NCI-H1930 (cell line): ENCODE measurements at places on chromosomes 2 and 18.

- no peak for DNase-seq
These were observed 899 bp upstream of the GFPT1 start for GRCh38 chr2:69387770-69388481.

DNA sequence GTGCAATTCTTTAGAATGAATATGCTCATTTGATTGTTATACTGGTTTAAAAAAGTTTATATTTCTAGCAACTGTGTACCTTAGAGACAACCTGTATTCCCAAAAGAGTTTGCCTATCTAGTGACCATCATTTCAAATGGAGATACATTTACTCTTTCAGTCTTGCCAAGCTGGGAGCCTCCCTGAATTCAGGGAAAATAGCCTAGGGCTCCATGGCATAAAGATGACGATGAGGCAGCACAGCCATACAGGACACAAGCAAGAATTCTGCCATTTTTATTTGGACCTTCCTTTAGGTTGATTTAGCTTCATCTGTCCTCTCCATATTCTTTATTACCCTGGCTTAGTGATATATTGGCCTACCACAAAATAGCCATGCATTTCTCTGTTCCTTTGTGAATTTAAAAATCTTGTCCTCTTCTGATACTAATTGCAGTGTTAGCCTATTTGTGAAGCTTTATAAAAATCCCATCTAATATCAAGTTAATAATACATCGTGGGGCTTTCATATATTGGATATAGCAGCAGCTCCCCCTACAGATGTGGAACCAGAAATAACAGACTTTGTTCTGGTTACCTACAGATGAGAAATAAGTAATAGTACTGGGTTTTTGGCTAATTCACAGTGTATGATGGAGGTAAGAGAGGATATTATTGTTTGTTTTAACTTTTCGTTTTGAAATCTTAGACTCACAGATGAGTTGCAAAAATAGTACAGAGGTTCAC lies 1661.9 kb upstream of the PIK3C3 start:
- DNase-seq: no peak

- DNase-seq: no peak
These were observed 41.9 kb upstream of the TBC1D8 start for GRCh38 chr2:101193033-101193626.

DNA sequence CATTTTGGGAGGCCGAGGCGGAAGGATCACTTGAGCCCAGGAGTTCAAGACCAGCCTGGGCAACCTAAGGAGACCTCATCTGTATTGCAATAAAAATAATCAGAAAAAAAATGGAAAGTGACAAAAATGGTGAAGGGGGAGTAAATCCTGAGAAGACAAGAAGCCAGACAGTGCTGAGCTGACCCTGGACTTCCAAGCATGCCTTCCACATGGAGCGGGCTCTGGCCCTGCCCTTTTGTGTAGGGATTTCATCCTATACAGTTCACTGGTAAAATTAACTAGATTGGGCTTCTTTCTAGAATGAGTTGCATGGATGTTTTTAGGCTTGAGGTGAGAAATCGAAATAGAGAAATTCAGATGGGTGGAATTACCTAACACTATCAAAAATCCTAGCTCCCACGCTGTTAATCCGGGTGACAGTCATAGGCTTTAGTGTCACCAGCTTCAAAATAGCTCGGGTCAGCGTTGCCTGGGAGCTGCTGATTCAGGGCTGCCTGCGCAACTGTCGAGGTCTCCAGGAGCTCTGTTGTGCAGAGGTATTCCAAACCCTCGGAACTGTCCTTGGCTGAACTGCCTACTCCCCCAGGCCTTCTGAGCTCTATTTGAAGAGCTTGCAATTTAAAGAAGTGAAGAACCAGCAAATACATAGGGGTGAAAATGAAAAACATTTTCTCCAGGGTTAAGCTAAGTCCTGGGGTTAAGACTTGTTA lies 21.5 kb upstream of the ZNF532 start:
- no peak for DNase-seq

DNA sequence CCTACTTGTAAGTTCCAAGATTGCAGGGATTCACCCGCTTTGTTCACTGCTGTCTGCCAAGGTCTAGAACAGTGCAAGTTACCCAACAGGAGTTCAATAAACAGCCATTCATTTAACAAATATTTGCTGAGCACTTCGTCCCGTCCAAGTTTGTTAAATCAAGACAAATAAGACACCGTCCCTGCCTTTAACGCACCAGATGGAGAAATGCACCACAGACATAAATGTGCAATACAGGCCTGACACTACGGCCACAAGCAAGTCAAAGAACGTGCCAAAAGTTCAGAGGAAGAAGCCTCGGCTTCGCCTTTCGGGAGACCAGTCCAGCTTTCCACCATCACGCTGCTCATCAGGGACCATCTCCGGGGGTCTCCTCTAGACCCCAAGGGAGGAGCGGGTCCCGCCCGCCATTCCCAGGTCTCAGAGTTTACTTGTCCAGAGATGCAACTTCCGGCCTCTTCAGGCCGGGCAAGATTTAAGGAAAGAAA lies 429 bp downstream of the C2orf76 start:
- no peak for DNase-seq

GRCh38 chr18:79873449-79874110 lies 75.8 kb downstream of the KCNG2 start:
- no peak for DNase-seq

GRCh38 chr2:230413479-230413878 lies 2.5 kb upstream of the SP100 start:
- DNase-seq: no peak

- DNase-seq: no peak
These were observed 18.7 kb downstream of the SMARCAL1 start for GRCh38 chr2:216430811-216431530.

DNA sequence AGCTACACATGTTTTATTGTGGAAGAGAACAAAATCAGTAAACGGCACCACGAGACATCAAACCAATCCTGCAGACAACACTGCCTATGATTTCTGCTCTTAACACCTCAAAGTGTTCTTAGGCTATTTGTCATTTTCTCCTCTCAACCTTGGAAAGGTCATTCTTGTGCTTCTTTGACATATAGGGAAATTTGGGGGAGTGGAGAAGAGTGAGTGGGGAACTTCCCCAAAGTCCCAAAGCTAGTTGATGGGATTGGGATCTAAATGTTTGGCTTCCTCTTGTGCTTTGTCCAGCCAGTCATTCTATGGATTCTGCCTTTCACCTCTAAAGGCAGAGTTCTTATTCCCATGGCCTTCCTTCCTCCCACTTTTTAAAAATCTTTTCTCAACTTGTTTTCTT lies 5.8 kb upstream of the MRO start:
- DNase-seq: no peak

- DNase-seq: no peak
These were observed 630.5 kb upstream of the FANCL start for GRCh38 chr2:58871469-58872142.

- no peak for DNase-seq
These were observed 36.6 kb upstream of the PRLH start for GRCh38 chr2:237529452-237530402.

DNA sequence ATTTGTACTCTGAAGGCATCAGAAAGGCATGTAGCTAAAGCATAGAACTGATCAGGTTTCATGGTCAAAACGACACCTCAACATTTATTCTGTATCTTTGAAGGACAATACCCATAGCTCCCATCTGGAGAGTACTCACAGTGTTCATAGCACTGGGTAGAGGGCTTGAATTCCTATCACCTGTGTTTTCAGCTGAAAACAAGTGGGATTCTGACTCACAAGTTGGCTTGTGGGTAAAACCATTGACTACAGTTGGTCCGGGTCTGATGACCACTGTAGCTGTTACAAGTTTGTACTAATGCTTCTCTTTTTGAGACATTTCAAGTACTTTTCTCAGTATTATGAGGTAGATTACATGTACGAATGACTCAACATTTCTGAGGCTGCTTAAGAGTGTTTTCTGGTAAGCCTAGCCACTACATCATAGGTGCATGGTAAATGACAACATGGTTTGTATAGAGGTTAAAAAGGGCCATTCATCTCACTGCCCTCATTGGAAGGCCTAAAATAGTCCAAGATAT lies 68.6 kb upstream of the PELI1 start:
- no peak for DNase-seq

DNA sequence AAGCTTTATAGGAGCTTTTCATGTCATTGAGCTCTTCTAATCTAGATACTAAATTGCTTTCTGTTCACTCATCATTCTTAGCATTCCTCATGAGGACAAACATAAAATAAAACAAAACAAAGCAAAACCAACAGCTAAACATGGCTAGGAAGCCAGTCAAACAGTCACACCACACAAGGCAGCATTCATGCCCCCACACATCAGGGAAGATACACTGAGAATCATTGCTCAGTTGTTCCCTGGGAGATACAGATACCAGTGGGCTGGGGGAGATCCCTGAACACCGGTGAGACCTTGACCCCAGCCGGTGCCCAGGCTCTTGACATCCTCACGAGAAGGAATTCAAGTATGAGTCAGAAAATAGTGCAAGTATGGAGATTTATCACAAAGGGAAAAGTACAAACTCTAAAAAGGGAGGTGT lies 177.9 kb upstream of the ARL4C start:
- DNase-seq: no peak

GRCh38 chr2:173286153-173286809 lies 68.4 kb upstream of the CDCA7 start:
- DNase-seq: no peak

DNA sequence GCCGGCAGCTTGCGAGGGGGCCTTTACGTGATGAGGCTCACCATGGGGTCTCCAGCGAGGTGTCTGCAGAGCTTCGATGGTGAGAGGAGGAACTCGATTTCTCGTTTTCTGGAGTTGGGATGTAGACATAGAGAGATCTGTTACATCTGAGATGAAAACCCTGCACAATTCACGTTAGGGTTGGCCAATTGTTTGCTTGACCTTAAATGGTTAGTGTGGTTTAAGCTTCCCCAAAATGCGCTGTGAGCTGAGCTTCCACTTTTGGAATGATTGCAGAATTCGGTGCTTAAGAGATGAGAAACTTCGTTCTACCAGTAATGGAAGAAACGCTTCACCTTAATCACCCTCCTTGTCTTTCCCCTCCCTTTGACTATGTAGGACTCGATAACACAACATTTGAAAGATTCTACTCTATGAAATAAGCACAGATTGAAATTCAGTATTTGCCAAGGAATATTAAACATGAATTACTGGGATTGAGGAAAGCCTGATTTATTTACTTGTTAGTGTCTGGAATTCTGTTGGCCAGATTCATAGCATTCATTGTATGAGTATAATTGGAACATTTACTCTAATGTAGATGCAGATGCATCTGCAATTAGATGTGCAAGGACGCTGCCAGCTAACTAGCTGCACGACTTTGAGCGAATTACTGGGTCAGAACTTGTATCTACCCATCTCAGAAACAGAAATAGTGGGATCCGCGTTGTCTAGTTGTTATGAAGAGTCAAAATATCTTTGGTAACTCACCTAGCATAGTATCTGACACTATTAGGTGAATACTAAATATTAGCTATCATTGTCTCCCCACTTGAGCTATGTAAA lies 1.6 kb upstream of the KLF7 start:
- no peak for DNase-seq

DNA sequence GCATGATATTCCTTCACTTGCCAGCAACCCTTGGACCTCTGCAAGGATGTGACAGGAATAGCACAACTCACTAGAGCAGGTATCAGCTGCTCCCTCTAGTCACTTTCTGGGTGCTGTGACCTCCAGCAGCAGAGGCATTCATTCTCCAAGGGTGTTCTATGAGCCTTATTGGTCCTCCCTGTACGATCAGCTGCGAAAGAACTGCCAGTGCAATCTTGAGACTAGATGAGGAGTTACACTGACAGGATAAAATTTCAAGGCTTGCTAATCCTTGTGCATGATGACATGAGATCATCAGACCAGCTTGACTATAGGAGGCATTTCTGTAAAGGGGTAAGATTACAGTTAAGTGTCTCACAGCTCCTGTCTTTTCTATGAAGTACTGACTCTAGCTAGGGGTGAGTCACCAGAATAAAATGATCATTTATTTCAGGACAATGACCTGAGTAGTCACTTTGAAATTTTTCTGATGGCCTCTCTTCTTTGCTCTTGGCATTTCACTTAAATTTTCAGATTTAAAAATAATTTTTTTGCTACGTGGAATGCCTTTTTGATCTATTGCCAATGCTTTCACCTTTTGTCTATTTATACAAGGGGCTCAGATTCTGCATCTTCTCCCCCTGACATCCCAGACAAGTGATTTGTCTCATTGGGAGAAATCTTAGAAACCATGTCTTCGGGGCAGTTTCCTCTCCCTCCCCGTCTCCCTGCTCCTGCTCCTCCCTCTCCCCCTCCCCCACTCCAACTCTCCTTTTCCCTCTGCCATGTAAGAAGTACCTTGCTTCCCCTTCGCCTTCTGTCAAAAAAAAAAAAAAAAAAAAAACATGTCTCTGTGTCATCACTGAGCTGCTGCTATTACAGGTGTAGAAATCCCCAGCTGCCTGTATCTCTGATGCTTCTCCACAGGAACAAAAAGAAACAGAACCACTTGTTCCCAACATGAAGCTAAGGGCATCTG lies 49.2 kb upstream of the FRZB start:
- DNase-seq: no peak

DNA sequence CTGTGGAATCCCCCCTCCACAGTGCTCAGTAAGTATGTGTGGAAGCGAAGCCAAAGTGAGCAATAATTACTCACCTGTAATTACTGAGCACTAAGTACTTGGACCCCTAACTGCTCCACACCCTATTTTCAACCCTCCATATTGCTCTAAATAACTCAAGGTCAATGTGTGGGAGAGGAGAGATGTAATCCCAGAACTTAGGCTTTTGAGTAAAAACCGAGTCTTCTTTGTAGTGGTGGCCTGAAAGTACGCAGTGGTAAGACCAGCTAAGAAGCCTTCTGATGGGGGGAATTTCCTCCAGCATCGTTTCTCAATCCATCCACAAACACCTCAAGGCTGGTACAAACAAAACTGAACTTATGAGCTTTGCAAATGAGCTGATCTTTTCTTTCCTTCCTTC lies 551.6 kb downstream of the ZEB2 start:
- DNase-seq: no peak

DNA sequence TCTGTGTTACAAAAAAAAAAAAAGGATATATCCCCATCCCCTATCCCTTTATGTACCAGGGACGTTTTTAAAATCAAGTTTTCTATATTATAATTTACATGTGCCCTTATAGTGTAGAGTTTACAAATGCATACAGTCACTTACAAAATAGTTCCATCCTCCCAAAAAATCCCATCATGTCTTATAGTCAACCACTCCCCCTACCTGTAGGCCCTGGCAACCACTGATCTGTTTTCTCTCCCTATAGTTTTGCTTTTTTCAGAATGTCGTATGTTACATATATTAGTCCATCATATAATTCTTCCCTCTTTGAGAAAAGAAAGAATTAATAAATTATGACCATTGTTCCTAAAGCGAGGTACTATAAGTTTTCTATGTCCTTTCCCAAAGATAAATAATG lies 17.8 kb downstream of the CFAP210 start:
- DNase-seq: no peak

- DNase-seq: no peak
These were observed 12.0 kb upstream of the GALM start for GRCh38 chr2:38653715-38654527.

- no peak for DNase-seq
These were observed 2.2 kb downstream of the DSG2 start for GRCh38 chr18:31500051-31500688.
